Fibroblast of skin of abdomen (primary cell): ENCODE measurements at places on chromosomes 4 and X.

- no peak for DNase-seq
Measured at GRCh38 chrX:154908821-154909220, 22.7 kb downstream of the F8A1 start.

GRCh38 chr4:122602277-122603142 is 18.4 kb downstream of the IL21 start:
- DNase-seq = peak; percentile 52

DNA sequence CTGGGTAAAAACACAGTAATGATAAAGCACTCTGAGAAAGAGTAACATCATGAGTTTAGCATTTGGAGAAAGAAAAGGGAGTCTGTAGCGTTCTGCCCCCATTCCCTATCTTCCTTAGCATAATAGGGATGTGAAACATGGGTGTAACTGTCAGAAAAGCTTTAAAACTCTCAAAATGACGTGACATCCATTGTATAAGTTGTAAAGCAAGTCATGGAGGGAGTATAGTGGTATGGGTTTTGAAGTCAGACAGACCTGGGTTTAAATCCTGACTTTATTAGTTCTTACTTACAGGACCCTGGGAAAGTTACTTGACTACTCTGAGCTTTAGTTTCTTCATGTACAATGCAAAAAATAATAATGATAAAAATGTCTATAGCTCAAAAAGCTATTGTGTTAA is 17.1 kb downstream of the FBXO8 start:
- DNase-seq = no peak

DNA sequence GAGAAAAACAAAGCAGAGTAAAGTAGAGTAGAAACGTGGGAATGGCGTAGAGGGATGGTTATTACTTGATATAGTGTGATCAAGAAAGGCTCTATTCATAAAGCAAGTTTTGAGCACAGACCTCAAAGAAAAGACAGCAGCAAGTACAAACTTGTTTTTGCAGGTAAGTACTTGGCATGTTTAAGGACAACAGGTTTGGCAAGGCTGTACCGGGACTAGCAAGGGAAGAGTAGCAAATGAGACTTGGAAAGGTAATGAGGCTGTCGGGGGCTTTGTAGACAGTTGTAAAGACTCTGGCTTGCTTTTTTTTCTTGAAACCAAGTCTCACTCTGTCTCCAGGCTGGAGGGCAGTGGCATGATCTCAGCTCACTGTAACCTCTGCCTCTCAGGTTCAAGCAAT is 40.9 kb downstream of the NEK1 start:
- no peak for DNase-seq

- no peak for DNase-seq
Measured at GRCh38 chr4:80071604-80072227, 1.3 kb downstream of the ANTXR2 start.

GRCh38 chr4:189124791-189125190 is 815.9 kb upstream of the FRG1 start:
- DNase-seq = no peak

- DNase-seq = peak; percentile 37
Measured at GRCh38 chr4:53016099-53016820, 154.1 kb downstream of the RASL11B start.

DNA sequence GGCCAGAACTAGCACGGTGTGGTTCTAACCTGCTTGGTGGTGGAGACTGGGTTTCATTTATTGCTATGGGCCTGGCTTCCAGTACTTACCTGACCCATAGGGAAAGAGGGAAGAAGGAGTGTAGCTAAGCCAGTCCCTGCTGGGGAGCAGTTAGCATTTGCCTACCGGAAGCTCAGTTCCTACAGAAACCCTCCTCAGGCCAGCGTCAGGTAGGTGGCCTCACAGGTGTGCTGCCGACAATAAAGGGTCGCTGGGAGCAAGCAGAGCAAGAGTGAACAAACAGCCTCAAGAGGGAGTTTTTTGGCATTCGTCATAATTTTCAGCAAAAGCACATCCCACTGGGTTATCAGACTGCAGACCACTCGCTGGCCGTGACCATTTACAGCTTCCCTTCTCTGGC is 740.6 kb upstream of the TENM3 start:
- DNase-seq = no peak

- DNase-seq = no peak
Measured at GRCh38 chr4:186566068-186566467, 10.7 kb upstream of the MTNR1A start.

GRCh38 chr4:27685091-27685490 is 824.5 kb downstream of the STIM2 start:
- no peak for DNase-seq

DNA sequence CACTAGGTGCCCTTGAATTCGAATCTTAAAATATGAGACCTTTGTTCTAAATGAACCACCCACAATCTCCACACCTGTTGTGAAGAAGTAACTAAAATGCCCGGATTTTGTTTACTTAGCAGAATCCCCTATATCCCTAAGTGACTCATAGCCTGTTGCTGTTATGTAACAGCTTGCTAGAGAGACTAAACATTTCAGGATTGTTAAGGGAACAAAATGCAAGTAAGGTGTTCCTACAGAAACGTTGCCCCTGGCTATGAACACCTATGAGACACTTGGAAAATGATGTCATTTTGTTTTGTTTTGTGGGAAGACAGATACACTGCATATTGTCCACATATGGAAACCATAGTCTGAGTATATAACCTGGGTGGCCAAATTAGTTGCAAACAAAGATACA is 24.2 kb upstream of the MXRA5 start:
- DNase-seq = no peak

DNA sequence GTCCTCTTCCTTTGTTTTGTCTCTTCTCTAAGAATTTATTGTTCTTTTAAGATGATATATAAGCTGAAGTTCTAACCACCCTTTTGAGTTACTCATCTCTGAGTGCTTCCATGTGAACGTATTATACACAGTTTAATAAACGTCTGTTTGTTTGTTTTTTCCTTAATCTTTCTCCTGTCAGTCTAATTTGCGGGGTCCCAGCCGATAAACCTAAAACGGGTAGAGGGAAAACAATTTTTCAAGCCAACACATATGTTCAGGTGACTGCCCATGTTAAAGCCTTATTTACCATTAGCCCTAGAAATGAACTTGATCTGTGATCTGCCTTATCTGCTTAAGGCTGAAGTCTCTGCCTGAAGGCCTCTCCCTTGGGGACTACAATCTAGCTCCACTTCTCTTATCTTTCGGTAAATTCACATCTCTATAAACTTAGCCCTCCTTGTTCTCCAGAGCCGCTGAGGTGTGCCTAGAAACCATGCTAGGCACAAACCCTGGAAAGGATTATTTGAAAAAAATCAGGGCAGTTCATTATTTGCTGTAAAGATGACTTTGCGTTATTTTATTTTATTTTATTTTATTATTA is 158.8 kb downstream of the CAMK2D start:
- DNase-seq = no peak

- DNase-seq = no peak
Measured at GRCh38 chr4:42806303-42806835, 86.1 kb upstream of the GRXCR1 start.

DNA sequence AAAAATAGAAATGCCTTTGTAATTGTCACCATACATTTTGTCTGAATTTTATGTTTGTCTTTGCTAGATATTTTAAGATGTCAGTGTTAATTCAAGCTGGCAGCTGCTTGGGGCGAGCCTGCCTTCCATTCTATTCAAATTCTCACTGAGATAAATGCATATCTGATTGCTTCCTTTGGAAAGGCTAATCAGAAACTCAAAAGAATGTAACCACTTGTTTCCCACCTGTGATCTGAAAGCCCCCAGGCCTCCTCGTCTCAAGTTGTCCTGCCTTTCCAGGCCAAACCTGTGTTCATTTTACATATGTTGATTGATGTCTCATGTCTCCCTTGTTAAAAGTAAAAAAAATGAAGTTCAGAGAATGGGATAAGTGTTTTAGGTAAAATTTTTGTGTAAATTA is 318.7 kb upstream of the TECRL start:
- no peak for DNase-seq

DNA sequence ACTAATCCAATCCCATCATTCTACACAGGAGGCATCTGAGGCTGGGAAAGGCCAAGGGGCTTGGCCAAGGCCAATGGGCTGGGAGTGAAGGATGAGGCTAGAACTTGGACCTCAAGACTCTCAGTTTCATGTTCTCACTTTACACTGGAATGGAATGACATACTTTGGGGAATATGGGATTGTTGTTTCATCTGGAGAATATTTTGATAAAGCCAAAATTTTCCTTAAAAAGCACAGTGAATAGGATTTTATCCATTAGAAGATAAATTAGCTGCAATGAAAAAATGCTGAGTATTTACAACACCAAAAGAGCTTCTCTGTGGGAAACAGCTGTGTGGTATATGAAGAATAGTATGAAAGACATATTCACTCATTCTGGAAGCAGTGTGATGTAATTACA is 29.3 kb downstream of the SMIM20 start:
- DNase-seq = peak; percentile 71

DNA sequence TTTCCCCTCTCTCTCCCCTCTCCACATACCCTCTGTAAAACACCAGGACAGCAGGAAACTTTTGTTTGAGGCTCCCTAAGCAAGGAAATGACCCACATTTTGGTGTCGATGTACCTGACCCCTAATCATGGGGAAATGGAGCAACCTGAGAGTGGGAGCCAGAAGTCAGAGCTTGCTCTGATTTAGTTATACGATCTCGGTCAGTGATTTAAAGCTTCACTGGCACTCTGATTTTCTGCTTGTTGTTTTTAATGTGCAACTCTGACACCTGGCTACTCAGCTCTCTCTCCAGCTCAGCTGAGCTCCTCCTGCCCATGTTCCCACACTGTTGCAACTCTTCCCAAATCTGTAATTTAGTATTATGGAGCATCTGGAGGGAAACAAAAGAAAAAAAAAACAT is 408.6 kb downstream of the ADAM29 start:
- no peak for DNase-seq

DNA sequence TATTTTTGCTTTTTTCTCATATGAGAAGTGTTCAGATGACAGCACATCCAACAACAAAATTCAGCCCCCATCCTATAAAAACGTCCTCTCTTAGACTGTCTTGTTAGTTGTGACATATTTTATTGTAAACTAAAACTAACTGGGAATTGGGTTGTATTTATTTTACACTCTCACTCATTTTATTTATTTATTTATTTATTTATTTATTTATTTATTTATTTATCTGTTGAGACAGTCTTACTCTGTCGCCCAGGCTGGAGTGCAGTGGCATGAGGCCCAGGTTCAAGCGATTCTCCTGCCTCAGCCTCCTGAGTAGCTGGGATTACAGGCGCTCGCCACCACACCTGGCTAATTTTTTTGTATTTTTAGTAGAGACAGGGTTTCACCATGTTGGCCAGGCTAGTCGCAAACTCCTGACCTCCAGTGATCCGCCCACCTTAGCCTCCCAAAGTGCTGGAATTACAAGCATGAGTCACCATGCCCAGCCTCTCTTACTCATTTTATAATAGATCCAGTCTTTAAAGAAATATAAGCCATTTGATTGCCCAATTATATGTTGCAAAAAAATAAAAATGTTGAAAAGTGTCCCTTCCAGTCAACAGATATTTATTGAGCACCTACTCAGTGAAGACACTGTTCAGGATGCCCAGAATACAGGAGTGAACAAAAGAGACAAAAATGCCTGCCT is 44.6 kb downstream of the PALLD start:
- DNase-seq = peak; percentile 60

- peak; percentile 13 for DNase-seq
Measured at GRCh38 chr4:98749206-98749605, 90.8 kb upstream of the TSPAN5 start.

DNA sequence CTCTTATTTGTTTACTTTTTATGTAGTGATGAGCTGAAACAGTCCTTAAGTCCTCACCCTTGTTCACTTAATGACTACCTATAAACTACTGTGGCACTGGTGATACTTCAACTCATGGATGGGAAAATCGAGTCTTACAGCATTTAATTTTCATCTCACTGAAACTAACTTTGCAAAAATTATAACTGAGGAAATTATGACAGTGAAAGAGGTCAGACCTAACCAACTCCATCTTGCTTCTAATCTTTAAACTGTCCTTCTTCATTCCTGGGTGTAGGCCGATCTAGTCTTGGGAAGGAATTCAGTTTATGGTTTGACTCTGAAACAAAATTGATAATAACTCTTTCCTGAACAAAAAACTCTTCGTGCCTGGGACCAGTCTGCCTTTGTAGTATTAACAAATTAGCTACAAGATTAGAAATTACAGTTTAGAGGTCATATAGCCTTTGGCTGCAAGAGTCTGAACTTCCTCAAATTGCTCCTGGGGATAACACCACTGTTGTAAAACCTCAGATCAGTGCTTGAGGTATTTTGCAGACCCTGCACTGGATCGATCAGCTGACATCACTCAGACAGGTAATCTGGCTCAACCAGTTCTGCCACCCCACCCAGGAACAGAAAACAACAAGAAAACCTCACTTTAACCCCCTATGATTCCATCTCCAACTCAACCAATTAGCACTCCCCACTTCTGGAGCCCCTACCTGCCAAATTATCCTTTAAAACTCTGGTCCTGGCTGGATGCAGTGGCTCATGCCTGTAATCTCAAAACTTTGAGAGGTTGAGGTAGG is 995.7 kb upstream of the PRKX start:
- no peak for DNase-seq

DNA sequence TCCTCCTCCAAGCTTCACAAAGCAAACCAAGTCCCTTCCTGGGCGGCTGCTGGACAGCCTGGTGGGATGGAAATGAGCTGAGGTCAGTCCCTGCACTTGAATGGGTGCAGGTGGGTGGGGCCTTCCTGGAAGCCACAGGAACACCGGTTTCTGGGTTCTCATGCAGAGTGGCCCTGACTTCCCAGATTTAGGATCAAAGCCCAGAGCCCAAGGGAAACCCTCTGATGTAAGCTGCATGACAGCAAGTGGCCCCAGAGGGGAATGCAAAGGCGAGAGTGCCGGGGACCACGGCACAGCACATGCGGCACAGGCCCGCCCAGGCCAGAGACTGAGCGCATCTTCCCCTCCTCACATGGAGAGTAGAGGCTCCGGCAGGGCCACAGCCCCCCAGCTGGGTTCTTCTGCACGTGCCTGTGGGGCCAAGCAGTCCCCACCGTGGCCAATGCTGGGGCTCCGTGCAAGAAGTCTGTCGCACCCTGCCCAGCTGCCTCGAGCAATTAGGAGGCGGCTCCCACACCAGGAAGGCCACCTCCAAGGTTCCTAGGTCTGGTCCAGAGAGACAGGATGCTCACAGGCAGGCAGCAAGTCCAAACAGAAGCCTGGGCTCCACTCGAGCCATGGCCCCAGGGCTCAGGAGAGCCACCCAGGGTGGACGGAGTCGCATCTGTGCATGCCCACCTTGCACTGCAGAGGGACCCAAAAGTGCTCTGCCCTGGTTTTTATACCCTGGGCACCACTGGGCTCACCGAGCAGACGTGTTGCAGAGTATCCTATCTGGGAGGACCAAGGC is 83.0 kb downstream of the HTRA3 start:
- DNase-seq = no peak

GRCh38 chr4:13762130-13762529 is 134.6 kb upstream of the BOD1L1 start:
- DNase-seq = no peak

DNA sequence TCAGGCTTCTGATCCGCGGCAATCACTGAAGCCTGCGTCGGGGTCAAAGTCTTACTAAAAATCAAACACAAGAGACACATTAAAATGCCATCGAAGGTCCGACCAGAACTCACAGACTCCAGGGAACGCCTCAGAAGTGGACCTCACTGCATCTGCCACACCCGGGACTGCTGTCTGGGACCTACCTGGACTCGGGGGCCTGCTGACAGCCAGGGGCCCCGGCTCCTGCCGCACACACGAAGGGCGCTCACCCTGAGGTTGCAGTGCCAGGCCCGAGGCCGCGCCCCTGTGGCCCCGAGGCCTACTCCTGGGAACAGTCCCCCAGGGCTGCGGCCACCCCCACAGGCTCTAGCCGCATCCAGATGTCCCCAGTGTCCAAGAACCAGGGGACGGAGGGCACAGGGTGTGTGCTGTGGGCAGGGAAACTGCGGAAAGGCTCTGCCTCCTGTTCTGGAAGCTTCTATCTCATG is 7.4 kb downstream of the CTBP1 start:
- DNase-seq = no peak

GRCh38 chrX:11164433-11164832 is 53.3 kb downstream of the HCCS start:
- DNase-seq = no peak
